Left colon (tissue), 2 donors: ENCODE measurements at places on chromosomes 4 and X. TPM values are rescaled to one million over a fixed set of nuclear protein-coding genes. Genes with fewer than 3 reads are reported as not detected.

DNA sequence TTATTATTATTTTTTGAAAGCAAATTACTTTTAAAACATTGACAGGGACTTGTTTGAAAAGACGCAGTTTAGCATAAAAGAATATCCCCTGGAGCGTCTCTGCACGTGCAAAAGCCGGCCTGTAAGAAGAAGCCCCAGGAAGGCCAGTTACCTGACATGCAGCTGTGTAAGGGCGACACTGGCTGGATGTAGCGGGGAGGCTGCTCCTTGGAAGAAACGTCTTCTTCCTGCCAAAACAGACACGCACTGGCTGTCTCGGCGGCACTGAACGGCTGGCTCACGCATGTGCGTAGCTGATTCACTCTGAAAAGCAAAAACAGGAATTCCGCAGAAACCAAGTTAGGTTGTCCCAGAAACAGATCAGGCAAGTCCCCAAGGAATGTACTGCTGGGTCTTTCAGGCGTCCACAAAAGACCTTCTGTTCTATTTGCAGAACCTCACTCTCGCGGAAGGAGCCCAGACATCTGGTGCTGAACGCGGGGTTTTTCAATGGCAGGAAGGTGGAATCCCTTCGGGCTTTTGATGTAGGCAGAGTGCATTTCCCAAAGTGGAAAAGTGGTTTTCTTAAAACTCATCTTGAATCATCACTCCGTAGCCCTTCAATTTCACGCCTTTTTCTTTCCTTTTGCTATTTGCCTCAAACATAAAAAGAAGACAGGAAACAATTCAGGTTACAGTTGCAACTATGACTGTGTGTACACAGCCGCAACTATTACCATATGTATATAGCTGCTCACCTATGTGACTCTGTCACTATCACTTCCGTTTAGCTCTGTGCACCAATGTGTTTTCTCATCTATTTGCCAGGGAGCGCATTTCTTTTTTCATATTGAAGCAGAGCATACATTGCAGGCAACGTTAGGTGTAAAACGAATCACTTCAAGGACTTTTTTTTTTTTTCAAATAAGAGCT is 38.1 kb upstream of the ARSH start:
- DNase-seq = no peak

- DNase-seq = no peak
Observed at GRCh38 chrX:11540532-11541377, 125.0 kb downstream of the ARHGAP6 start.

The MAGEA2B gene
- not detected for total RNA-seq

DNA sequence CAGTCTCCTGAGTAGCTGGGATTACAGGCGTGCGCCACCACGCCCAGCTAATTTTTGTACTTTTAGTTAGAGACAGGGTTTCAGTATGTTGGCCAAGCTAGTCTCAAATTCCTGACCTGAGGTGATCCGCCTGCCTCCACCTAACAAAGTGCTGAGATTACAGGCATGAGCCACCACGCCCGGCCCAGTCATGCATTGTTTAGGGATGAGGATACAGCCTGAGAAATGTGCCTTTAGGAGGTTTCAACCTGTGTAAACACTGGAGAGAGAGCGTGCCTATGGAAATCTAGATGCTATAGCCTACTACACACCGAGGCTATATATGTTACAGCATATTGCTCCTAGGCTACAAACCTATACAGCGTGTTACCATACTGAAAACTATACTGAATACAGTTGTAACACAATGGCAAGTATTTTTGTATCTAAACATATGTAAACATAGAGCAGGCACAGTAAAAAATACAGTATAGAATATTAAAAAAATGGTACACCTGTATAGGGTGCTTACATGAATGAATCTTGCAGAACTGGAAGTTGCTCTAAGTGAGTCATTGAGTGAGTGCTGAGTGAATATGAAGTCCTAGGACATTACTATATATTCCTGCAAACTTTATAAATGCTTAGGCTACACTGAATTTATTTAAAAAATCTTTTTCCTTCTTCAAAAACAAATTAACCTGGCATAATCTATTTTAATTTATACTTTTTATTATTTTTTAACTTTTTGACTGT is 588.2 kb upstream of the ADGRL3 start:
- DNase-seq = no peak

DNA sequence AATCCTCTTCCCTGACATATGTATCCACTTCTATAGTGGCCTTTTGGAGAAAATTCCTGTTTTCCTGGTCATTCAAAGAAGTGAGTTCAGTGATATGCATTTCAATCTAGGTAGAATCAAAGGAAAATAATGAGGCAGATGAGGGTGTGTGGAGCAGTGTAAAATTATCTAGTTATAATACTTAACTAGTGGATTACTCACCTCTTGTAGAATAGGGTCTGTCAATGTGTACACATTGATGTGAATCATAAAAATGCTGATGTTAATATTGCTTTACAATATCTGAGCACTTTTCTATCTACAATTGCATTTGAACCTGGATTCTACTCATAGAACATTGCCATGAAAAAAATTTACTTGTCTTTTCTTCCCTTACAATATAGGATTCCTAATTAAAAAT is 293.5 kb downstream of the GBA3 start:
- DNase-seq = no peak

DNA sequence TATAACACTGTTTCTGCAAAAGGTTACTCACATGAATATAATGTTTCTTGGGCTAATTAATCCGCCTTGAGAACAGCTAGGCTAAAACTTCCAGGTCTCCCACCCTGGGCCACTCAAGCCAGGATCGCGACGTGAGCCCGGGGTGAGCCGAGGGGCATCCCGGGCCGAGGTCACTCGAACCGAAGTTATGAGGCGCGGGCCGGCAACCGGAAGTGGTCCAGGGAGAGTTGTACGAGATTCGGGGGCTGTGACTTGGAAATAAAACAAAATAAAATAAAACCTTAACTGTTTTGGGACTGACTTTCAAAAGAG is 317 bp downstream of the CMC4 start:
- DNase-seq = no peak

DNA sequence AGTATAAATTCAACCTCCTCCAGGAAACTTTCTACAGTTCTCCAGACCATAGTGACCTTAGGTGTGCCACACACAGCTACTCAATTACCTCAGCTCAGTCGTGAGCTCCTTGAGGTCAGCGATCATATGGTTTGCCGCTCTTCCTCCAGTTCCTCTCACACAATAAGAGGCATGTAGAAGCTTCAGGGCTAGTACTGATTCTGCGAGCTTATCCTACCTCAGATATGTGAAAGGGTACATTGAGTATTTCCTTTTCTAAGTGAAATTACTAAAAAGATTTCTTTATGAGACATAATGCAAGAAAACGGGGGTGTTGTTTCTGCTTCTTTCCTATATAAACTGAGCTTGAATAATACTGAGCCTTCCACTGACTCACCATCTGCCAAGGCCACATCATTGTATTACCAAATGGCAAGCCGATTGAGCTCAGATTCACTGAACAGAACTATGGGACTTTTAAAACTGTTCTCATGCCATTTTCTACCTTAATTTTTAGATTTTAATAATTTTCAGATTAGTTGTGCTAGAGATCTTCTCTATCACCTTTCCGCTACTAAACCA is 183.1 kb downstream of the HS6ST2 start:
- DNase-seq = no peak

- DNase-seq = no peak
Observed at GRCh38 chrX:152861116-152861515, 30.3 kb downstream of the NSDHL start.

- no peak for DNase-seq
Observed at GRCh38 chr4:172547724-172548123, 620.9 kb upstream of the GALNT7 start.

The SUPT20HL1 gene
- total RNA-seq = not detected

- DNase-seq = peak; percentile 12
Observed at GRCh38 chrX:36957425-36958328, 50.5 kb upstream of the FAM47C start.
